ENCODE measurements at places on chromosomes 11 and 22. TPM values are rescaled to one million over a fixed set of nuclear protein-coding genes. Genes with fewer than 3 reads are reported as not detected.

- no peak for DNase-seq
These were observed 115.6 kb downstream of the FANCF start for GRCh38 chr11:22510010-22510409.

- DNase-seq, result no peak
These were observed 41.9 kb downstream of the SVIP start for GRCh38 chr11:22787551-22788162.

GRCh38 chr11:102260241-102260640, 57.0 kb upstream of the BIRC3 start:
- DNase-seq, result no peak

DNA sequence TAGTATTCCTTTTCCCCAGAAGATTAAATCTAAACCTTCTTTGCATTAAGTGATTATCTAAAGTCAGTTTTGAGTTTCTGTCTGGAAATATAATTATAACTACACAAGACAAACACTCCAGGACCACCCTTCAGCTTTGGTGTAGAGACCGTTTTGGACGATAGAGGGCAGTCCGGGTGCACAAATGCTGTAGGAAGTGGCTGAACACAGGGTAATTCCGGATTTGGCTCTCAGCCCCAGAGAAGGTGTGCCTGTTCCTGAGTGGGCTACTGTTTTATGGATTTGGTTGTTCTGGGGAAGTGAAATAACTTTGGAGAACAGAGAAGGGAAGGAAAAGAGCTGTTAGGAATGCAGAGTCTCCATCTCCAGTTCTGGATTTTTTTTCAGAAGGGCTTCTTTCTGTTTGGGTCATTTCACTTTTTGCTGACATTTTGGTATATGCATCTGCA, 14.8 kb downstream of the EXT2 start:
- DNase-seq, result peak; percentile 55

GRCh38 chr22:45632791-45633515, 38.7 kb upstream of the ATXN10 start:
- no peak for DNase-seq

DNA sequence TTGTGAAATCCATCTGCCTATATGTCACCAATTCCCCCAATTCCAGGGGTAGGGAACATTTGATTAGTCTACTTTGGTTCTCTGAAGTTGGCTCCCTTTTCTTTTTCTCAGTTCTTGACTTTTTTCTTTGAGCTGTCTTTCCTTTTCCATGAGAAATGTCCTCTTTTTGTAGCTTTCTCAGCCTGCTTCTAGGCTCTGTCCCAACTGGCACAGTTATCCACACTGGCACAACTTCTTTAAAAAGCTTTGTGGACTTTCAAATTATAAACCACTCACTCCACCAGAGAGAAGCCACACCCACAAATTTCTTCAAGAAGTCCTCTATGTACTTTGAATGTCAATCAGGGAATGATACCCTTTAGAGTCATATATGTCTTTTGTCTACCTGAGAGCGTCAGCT, 100.5 kb downstream of the TTC17 start:
- DNase-seq, result no peak

DNA sequence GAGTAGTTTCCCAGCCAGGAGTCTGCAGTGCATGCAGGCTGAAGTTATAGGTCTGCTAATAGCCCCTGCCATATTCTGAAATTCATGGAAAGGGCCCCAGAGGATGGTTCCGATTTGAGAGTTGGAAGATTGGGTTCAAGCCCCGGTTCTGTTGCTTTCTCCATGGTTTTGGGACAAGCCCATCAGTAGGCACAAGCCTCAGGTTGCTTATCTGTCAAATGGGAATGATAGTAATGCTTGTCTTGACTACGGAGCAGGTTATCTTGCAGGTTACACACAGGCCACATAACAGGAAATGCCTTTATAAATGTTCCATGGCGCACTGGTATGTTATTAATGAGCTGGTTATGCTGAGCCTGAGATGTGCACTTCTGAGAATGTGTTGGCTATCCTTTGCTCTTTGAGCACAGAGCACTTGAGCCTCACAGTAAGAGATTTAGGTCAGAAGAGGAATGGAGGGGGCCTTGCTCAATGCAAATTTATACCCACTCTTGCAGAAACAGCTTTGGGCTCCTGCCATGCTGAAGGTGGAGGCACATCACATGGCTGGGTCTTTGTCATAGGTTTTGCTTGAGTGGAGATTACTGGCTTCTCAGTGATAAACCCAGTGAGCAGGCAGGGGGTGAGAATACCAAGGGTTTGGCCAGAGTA, 47.1 kb downstream of the ZNRF3 start:
- no peak for DNase-seq

DNA sequence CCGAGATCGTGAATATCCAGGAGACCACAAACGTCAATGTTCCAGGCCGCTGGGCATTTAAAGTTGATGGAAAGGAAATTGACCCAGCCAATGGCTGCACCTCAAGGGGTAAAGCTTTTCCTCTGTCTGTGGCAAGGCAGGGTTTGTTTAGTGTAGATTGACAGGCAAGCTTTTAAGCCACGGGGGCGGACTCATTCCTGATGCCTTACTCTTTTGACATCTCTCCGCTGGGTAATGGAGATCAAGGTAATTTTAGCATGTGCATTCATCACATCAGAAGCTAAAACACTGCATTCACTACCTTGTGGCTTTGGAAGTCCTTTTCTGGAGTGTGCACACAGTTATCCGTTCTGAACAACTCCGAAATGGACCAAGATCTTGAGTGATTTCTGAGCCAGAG, 12.6 kb downstream of the TECTA start:
- no peak for DNase-seq

DNA sequence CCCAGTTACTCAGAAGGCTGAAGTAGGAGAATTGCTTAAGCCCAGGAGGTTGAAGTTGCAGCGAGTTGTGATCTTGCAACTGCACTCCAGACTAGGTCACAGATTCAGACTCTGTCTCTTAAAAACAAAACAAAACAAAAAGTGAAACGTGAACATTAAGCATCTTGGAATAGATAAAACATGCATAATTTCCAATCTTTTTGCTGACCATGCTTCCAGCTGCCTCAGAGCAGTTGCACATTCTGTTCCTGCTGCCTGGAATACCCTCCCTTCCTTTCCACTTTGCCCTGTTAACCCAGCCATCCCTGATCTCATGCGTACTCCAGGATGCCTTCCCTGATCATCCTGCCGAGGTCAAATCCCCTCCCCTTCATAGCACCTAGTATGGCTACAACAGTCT, 718 bp upstream of the CCDC88B start:
- no peak for DNase-seq

DNA sequence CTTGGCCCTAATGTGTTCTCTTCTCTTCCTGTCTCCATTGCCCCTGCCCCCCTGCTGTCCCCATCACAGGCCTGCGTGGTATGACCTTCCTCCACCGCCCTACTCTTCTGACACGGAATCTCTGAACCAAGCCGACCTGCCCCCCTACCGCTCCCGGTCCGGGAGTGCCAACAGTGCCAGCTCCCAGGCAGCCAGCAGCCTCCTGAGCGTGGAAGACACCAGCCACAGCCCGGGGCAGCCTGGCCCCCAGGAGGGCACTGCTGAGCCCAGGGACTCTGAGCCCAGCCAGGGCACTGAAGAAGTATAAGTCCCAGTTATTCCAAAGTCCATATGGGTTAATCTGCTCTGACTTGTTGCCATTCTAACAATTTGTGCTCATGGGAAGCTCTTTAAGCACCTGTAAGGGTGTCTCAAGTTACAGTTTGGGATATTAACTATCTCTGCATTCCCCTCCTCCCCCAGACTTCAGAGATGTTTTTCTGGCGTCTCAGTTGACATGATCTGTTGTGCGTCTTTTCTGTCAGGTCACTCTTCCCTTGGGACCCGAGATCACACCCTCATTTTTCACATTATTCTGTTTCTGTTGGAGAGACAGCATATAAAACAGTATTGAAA, 60.0 kb downstream of the COMMD9 start:
- no peak for DNase-seq

Gene MRGPRG
- total RNA-seq, result not detected

Gene MMP8
- not detected for total RNA-seq

DNA sequence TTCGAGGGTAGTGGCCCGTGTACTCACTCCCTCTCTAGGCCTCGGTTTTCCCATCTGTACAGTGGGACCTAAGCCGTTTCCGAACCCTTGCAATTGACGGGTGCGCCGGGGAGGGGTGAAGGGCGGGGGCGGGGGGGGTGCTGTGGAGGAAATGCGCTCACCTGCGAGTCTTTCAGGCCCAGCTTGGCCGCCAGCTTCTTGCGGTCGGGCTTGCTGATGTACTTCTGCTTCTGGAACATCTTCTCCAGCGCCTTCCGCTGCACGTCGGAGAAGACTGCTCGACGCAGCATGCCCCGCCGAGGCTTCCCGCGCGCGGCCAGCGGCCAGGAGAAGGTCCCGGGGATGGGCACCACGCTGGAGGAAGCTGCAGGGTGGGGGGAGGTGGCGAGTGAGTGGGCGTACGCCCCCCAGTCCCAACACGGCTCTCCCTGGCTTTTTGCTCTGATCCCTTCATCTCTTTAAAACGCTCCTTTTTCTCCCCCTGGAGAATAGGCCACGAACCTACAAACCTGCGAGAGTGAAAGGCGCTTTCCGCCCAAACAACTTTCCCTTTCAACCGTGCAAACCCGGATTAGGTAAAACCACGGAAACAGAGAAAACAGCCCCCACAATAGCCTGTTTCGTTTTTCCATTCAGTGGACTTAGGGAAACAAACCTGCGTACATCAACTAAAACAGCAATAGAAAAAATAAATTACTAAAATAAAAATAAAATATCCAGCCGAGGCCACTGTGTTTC, 3.2 kb downstream of the DBX1 start:
- peak; percentile 51 for DNase-seq

DNA sequence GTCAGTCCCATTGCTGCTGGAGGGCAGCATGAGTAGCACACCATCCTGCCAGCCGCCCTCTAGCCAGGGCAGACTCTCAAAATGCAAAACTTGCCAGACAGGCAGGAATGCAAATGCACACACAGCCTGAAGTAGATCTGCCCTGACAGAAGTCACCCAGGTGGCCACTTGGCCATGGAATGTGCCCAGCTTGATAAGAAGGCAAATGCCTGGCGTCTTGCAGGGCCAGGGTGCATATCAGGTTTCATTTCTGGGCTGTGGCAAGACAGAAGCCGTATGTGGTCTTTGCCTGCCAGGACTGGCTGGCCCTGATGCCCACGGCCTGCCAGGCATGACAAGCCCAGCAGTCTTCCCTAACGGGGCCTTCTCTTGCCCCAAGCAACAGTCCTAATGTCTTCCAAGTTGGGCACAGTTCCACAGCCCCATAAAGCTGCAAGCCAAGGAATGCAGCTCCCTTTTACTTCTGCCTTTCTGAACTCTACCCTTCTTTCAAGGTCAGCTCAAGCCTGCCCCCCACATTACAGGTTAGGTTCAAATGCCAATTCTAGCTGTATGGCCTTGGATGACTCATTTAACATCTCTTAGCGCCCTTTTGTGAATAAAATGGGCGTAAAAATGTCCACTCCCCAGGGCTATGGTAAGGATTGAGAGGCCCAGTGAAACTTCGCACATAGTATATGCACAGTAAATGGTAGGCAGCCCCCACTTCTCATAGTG, 29.7 kb downstream of the POU2AF3 start:
- no peak for DNase-seq

GRCh38 chr22:26708256-26709009, 51.0 kb downstream of the MIAT start:
- no peak for DNase-seq

- DNase-seq, result no peak
These were observed 62.8 kb upstream of the PRDM11 start for GRCh38 chr11:45083544-45084087.

All from activated naive CD8-positive, alpha-beta T cell treated with anti-CD3 and anti-CD28 coated beads, Interleukin-2, amount 10 ng/mL, durations not matched to agents 7 days and 5 days (primary cell).